ENCODE measurements at places on chromosomes 11 and 22.

DNA sequence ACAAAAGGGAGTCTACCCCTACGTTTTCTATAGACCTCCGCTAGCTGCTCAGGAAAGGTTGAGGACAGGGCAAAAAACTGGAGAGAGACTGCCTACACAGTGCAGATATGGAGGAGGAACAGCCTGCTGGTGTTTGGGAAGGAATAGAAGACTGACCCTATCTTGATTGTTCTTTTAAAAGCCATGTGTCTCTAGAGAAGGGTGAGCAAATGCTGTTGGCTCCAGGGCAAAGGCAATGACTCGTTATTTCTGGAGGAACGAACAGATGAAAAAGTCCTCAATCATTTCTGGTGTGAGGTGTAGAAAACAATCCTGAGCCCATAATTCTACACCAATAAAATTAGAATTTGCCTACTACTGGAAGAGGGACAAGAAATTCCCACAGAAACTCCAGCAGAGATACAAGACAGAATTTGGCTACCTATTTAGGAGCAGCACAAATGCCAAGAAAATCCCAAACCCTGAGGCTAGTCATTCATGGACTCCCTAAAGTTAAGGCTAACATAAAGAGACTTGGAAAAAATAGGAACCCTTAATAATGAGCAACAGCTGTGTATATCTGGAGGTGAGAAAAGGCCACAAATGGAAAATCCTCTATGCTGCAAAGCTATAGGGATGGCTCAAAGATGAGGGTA is 1206.3 kb upstream of the CNTN5 start:
- no peak for DNase-seq

GRCh38 chr11:15967166-15967565 is 389.2 kb downstream of the SOX6 start:
- no peak for DNase-seq

- DNase-seq, result no peak
These were observed 12.3 kb downstream of the PIK3IP1 start for GRCh38 chr22:31279821-31280505.

DNA sequence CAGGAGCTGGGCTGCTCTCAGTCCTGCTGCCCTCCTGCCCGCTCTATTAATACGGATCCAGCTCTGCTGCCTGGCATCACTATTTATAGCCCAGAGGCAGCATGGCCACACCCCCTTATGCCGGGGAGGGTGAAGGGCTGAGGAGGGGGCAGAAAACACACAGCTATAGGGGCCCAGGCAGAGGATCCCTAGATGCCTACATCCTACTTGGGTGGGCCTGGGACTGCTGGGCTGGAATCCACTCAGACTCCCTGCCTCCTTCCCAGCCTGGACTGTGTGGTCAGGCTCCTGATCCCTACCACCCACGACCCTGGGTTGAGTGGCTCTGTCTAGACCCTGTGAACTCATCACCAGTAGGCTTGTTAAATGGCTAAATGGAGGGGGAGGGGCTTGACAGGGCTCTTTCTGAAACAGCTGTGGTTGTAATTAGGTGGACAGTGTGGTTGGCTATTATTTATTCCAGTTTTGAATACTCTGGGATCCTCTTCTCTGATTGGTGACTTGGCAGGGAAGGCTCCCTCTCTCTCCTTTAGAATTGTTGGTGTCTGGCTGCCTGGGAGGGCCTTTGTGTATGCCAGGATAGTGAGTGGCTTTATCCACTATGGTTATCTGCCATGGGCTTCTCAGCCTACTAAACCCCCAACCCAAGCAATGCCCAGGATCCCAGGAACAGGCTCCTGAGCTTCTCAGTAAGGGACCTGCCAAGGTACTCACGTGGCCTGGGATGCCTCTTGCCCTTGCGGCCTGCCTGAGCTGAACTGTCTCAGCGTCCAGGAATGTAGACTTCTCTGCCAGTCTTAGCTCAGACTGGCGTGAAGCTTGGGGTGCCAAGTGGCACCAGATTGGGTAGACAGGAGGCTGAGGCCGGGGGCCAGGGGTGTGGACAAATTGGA is 15.2 kb downstream of the PHLDB1 start:
- DNase-seq, result no peak

- DNase-seq, result no peak
These were observed 41.9 kb downstream of the CSNK2A3 start for GRCh38 chr11:11311169-11311568.

GRCh38 chr11:38438091-38438490 is 1840.1 kb upstream of the RAG2 start:
- no peak for DNase-seq

GRCh38 chr11:125929445-125930075 is 16.3 kb upstream of the VSIG10L2 start:
- no peak for DNase-seq

- no peak for DNase-seq
These were observed at the start of gene CECR2 for GRCh38 chr22:17369439-17370025. TSS of gene CECR2 (plus strand) at chr22:17369460. CDS start at chr22:17369784, 324 bp downstream.

DNA sequence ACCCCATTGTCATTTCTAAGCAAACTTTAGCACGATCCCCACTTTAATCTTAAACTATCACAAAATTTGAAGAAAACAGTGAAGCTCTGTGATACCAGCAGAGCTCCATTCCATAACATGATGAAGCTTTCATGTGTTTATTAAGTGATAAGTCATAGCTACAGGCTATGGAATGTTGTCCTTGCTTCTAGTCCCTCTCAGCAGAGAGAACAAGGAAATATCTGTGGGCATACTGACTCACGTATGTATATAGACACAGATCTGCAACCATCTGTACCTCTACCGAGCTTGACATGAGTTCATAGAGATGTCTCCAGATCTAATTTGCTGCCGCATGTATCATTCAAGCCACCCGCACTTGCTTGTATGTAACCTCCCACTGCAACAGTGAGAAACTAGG is 588.9 kb downstream of the ETS1 start:
- no peak for DNase-seq

DNA sequence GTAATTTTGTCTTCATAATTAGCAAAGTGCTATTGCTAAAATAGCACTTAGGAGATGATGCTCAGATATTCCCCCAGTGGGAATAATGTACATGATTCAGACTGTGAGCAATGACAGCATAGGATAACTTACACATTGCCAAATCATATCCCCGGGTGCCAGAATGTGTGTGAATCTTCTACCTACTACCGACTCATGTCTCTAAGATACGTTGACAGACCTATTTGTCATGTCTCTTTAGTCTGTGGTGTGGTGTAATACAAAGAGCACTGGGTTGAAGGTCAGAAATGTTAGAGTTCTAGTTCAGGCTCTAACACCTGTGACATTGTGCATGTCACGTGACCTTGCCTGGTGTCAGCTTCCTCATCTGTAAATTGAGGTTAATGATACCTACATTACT is 31.0 kb upstream of the PICALM start:
- no peak for DNase-seq

DNA sequence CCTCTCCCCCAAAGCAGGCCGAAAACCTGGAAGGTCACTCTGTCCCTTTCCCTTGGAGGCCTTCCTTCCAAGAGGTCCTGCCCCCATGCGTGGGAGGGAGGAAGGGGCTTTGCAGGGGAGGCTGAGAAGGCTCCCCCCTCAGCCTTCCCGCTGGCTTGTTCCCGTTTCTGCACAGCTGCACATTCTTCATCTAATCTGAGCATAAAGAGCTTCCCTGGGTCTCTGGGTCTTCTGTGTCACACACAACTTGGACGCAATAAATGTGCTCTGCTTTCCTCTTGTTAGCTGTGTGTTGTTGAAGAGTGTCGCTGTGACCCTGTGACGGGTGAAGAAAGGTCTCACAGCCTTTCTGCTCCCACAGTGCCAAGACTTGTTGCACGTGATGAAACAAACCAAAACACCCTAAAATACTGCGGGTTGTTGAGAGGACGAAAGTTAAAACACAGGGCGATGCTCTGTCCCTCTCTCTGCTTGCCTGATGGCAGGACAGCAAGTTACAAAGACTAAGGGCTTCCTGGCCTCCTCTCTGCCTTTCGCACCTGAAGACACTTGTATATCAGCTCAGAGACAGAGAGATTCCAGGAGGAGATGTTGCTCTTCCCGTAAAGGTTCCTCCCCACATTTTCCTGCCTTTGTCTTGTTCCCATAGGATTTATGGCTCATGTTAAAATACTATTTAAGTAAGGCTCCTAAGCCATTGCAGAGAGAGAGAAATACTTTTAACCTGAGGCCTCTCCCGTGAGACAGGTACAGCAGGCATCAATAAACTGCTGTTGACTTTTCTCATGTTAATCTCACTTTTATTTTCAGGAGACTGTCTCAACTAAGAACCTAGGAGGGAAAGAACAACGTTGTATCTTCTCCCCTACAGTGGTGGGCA is 15.4 kb upstream of the IFITM3 start:
- no peak for DNase-seq

GRCh38 chr22:24763872-24764485 is 10.5 kb downstream of the PIWIL3 start:
- no peak for DNase-seq

- no peak for DNase-seq
These were observed 745.3 kb upstream of the RAG2 start for GRCh38 chr11:37343290-37343689.

GRCh38 chr11:124109377-124109776 is 5.9 kb upstream of the VWA5A start:
- no peak for DNase-seq

GRCh38 chr11:102669664-102670063 is 35.9 kb downstream of the MMP27 start:
- DNase-seq, result no peak

DNA sequence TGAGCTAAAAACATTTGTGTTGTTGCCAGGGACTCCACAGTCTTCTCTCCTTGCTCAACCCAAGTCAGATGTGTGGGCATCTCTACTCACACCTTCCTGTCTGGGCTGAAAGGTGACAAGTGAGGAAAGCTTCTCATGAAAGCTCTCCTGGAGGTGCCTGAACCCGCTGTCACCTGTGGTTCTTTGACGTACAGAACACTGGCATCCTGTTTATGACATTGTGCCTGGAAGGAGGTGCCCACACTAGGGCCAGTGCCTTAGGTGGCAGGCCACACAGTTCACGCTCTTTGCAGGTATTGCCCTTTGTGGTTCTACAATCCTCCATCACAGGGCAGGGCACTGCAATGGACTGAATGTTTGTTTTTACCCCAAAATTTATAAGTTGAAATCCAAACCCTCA is 108.5 kb downstream of the CD44 start:
- no peak for DNase-seq

DNA sequence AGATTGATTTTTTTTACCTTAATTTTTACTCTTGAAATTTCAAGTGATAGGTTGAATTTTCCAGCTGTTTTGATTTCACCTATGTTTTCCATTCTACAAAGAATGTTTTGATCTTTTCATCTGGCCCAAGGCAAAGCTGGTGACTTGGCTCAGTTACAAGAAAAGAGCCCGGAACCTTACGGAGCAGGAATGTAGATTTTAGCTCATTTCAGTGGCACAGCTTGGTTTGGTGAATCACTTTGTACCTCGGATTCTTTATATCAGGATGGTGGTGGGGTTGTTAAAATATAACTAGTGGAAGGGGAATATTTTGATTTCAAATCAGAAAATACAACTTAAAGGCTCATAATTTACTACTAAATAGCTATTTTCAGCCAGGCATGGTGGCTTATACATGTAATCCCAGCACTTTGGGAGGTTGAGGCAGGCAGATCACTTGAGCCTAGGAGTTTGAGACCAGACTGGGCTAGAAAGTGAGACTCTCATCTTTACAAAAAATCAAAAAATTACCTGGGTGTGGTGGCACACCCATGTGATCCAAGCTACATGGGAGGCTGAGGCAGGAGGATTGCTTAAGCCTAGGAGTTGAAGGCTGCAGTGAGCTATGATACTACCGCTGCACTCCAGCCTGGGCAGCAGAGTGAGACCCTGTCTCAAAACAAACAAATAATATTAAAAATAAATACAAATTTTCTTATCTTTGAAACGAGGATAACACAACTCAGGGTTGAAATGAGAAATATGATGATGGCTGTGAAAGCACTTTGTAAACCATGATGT is 9.4 kb upstream of the GRIK4 start:
- DNase-seq, result no peak

DNA sequence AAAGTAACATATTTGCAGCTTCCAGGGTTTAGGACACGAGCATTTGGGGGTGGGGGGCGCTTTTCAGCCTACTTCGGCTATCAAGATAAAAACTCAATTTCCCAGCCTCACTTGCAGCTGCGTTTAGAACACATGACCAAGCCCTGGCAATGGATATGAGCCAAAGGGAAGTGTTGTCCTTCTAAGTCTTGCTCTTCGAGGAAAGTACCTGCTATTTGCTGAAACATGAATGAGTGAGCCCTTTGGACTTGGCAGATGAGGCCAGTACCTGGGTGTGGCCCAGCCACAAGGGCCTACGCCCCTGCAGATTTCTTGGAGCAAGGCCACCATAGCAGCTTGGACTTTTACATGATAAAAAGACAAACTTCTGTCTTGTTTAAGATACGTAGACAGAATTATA is 60.2 kb upstream of the SORL1 start:
- no peak for DNase-seq

DNA sequence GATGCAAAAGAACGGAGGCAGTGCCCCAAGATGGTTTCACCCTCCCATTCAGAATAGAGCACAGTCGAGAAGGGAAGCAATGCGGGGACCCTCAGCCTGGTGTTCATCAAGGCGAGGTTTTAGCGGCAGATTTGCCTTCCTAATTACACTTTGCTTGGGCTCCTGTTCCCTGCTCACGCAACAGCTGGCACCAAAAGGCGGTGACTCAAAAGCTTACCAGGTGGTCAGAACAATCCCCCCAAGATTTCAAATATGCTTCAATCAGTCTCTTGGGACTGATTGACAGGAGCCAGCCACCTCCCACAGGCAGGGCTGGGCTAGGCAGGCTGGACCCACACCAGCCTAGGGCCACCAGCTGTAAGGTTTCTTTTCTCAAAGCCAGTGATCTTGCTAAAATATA is 14.2 kb downstream of the IGSF9B start:
- no peak for DNase-seq

DNA sequence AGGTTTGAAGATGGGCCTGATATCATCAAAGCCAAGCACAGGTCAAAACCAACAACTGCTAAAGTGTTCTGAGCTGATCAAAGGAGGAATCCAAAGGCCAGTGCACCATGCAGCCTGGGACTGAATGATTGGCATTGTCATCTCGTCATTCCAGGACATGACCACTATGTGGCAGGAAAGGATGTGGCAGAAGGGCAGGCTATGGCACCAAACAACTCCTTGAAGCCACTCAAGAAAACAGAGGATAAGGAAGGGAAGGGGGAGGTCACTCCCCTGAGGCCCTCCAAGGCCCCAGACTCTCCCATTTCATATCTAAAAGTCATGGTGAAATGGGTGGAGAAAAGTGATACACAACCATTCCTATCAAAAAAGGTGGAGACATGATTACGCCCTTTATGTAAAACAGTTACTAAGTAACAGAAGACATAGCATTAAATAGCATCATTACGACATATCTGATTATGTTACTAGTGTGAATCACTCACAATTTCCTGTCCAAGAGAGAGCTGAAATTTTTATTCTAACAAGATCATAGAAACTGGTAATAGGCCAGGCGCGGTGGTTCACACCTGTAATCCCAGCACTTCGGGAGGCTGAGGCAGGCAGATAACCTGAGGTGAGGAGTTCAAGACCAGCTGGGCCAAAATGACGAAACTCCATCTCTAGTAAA is 49.3 kb downstream of the AHNAK start:
- no peak for DNase-seq

- DNase-seq, result no peak
These were observed 1.3 kb downstream of the HARBI1 start for GRCh38 chr11:46615756-46616155.

- no peak for DNase-seq
These were observed 2.6 kb downstream of the KCNC1 start for GRCh38 chr11:17736930-17737817.

- DNase-seq, result no peak
These were observed 20.4 kb downstream of the ALKBH8 start for GRCh38 chr11:107545101-107545514.
